Tibial artery (tissue), 4 donors: ENCODE measurements at places on chromosomes 11 and 22.

GRCh38 chr11:886568-886967 lies 24.0 kb downstream of the CHID1 start:
- no peak for DNase-seq

GRCh38 chr11:128610721-128611617 lies 23.6 kb upstream of the ETS1 start:
- no peak for DNase-seq

- DNase-seq = no peak
Observed at GRCh38 chr11:15145615-15146014, 30.9 kb downstream of the INSC start.

- no peak for DNase-seq
Observed at GRCh38 chr11:43145653-43146052, 166.1 kb upstream of the API5 start.
